ENCODE measurements at places on chromosomes 5 and 9. TPM values are rescaled to one million over a fixed set of nuclear protein-coding genes. Genes with fewer than 3 reads are reported as not detected.

The CARD9 gene
- total RNA-seq, result 1.1 TPM

GRCh38 chr5:6078881-6079280 lies 299.5 kb downstream of the MED10 start:
- no peak for DNase-seq

DNA sequence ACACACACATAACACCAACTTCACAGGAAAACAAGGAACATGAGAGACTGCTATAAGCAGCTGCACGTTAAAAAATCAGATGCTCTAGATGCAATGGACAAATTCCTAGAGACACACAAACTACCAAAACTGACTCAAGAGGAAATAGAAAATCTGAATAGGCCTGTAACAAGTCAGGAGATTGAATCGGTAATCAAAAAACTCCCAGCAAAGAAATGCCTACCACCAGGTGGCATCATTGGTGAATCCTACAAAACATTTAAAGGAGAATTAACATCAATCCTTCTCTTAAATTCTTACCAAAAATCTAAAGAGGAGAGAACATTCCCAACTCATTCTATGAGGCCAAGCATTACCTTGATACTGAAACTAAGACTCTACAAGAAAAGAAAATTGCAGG lies 54.9 kb downstream of the NDST1 start:
- no peak for DNase-seq

- no peak for DNase-seq
Observed at GRCh38 chr5:16595881-16596580, 20.8 kb downstream of the RETREG1 start.

- no peak for DNase-seq
Observed at GRCh38 chr9:84466580-84467285, 126.2 kb upstream of the SLC28A3 start.

GRCh38 chr9:127934986-127935385 lies 2.7 kb downstream of the DPM2 start:
- no peak for DNase-seq

DNA sequence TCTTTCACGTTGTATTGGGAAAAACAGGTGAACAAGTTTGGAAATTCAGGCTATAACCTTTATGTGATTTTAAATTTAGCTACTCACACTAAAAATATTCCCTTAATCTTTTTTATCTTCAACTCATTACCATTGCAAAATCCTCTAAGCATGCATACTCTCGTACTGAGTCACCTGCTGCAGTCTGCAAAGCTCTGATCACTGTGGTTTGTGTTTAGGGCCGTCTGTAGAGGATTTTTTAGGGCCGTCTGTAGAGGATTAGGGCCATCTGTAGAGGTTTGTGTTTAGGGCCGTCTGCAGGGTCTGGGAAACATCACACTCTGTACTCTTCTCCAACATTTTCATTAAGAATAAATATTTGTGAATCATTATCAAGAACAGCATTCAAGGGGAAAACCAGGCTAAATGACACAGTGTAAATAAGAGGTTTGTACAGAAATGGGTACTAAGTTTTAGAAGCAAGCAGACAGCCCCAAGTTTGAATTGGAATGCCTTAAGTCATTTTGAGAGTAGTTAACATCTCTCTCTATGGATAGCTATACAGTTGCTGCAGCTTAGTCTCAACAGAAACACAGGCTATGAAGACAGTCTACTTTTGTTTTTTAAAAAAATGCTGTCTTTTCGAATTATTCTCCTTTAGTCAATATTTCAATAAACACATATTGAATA lies 155.0 kb upstream of the TSLP start:
- DNase-seq, result no peak

The PDZD2 gene
- total RNA-seq, result 17.5 TPM

The GLRA1 gene
- not detected for total RNA-seq

DNA sequence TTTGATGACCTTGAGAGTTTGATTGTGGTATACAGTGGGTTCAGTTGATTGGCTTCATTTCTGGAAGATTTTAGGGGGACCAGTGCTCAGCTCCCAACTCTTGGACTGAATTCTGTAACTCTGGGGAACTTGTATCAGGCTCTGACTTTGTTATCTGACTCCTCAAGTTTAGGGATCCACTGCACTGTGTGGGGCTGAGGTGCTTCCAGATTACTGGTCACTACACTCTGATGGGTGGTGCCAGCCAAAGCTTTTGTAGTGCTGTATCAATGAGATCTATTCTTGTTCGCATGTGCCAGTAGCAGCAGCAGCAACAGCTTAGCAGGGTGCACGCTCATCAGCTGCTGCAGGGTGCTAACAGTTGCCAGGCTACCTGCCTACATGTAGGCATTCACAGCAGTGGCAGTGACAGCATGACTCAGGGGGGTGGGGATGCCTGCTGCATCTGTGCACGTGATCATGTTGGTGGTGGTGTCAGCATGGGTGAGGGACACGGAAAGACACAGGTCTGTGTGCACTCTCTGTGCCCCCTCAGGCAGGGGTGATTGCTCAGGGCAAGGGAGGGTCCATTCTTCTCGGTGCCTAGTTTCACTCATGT lies 438.8 kb upstream of the SEMA6A start:
- DNase-seq, result no peak

- DNase-seq, result no peak
Observed at GRCh38 chr5:72749362-72749997, 67.0 kb upstream of the TNPO1 start.

- DNase-seq, result peak; percentile 64
Observed at GRCh38 chr9:130912932-130913598, 16.5 kb upstream of the QRFP start.
